ENCODE measurements at places on chromosomes 5 and 9.

DNA sequence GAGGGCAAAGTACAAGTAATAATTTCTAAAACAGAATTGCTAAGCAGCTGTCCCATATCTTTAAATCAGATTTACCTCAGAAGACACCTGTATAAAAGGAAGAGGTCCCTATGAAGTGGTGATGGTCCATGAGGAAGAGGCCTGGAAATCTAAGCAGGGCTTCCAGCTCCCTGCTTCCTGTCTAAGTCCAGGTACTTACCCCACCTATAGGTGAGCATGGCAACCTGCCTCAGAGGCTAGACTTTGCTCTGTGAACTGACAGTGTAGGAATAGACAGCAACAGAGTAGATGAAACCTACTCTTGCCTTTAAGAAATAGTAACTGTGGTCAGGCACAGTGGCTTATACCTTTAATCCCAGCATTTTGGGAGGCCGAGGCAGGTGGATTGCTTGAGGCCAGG lies 55.8 kb upstream of the ARRDC3 start:
- no peak for DNase-seq

DNA sequence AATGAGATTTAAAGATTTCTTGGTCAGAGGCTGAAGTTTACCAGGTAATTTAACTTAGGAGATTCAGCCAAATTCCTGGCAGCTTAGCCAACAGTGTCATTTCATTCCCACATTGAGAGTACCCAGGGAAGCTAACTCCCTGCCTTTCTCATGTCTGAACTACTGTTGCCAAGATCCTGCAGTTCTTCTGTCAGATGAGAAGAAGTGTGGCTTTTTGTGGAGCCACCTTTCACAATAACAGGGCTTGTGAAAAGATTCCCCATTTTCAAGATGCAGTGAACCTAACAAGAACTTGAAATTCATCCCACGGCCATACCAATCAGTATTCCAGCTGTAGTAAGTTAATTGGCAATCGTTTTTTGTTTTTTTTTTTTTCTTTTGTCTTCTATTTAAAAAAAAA lies 176.4 kb downstream of the XRCC4 start:
- no peak for DNase-seq

DNA sequence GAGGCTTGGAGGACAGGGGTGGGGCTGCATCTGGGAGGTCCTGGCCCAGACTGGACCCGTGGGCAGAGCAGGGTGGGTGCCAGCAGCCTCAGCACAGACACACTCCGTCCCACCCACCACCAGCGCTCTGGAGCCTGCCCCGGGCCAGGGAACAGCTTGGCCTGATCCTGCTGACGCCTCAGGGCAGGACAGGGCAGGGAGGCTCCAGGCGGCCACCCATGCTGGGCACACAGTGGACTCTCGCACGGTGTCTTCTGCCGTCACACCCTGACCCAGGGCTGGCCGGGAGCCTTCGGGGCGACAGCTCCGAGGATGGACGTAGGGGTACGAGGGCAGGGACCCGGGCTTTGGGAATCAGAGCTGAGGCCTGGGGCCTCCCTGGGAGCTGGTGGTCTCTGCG lies 8.2 kb upstream of the PTGDS start:
- no peak for DNase-seq

- DNase-seq: peak; percentile 24
Measured at GRCh38 chr5:96264047-96264446, 169.0 kb downstream of the PCSK1 start.

DNA sequence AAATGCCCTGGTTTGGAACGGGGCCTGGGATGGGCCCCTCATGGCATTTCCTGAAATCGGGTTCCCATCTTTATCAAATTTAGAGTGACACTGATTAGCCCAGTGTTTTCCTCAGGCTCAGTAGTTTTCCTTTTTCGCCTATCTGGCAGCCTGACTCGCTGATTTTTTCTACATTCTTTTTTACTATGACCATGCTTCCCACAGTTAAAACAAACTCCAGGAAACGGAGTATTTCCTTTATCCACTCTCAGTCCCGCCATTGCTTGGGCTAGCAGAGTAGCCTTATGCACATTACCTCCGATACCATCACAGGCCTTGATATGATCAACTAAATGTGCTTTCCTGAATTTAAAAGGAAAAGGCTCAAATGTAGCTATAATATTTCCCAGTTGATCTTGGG lies 5.5 kb downstream of the OR1Q1 start:
- no peak for DNase-seq

GRCh38 chr9:136090768-136091581 lies 4.1 kb downstream of the NACC2 start:
- DNase-seq: no peak

- no peak for DNase-seq
Measured at GRCh38 chr5:62315376-62316175, 9.6 kb downstream of the KIF2A start.

DNA sequence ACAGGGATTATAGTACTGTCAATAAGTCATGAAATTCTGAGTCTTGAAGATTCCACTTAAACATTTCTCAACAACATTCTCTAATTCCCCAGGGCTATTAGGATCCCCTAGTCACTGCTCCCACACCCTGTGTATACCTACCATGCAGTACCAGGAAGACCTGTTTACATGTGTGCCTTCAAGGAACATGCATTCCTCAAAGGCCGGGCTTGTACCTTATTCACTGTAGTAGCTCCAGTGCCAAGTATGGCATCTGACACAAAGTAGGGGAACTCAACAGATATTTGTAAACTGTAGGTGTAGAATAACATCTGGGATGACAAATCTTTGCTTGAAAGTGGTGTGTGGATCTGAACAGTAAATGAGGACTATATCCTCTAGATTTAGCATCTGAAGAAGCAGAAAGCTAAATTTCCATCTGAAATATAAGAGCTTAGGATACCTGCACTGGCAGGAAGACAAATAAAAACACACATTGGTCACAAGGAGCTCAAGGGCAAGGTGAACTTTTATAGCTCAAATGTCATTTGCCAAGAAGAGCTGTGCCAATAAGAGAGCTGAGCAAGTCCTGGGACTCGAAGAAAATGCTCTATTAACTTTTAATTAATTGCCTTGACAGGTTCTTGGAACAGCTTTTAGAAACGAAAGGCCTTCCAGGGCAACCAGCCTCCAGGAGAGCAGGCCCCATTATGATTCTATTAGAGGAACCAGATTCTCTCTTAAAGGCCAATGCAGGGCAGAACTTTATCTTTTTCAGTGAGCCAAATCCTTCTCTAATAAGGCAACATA lies 52.3 kb upstream of the MYOT start:
- no peak for DNase-seq

DNA sequence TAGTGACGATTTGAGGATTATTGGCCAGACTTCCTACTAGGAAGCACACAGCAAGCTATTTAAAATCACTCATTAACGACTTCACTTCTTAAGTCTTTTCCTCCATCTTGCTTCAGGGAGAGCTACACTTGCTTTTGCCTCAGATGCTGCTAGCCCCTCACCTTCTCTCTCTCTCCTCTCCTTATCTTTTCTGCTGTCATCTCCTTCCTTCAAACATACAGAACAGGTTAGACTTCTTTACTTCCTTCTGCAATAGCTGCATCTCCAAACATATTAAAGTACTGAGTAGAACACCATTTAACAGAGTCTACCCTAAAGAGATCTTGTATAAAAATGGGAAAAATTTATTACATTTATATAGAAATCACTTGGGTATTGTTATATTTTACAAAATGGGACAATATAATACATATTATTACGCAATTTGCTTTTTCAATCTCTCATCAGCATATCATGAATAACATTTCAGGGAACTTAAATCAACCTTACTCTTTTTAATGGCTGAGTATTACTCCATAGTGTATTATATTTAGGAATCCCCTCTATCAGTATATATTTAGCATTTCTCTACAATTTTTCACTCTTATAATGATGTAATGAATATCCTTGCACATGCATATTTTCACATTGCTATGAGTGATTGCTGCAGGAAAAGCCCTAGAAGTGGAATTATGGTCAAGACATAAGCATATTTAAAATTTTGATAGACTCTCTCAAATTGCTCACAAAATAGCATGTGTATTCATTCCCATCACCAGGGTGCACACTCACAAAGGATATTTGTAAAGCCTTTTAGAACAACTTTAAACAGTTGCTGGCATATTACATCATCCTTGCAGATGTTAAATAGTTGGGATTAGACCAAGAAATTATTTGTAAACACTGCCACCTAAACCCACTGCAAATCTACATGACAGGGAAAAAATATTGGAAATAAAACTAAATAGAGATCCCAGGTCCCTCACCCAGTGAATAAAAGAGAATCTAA lies 164.5 kb upstream of the NFIB start:
- peak; percentile 37 for DNase-seq

DNA sequence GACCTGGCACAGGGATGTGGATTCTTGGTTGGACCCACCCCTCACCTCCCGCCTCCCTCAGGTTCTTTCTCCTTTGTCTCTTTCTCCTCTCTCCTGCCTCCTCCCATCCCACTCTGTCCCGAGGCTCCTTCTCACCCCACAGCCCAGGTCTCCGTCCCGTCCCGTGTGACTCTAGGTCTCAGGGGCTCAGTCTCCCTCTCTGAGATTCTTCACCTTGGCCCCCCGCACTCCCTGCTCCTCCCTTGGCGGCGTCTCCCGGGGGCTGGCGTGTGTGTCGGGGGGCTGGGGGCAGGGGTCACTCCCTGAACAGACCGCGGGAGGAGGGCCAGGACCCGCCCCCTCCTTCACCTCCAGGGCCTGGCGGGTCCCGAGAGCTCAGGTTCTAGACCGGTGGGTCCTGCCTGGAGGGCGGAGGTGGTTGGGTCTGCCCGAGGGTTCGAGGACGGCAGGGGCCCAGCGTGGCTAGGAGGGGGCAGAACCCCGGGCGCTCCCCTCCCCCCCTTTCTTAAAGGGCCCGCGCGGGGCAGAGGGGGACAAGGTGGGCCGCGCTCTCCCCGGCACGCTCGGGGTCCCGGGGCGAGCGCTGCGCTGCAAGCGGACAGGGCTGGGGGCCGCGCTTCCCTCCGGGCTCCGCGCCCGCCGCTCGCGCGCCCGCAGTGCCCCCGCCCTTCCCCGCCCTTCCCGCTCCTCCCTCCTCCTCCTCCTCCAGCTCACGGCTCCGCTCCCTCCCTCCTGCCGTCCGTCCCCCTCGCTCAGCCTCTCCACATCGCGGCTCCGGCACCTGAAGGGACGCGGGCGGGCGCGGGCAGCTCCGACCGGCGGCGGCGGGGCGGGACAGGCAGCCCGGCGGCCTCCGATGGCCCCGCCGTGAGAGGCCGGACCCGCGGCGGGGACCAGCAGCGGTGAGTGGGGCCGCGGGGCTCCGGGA lies at the start of gene PSD2:
PSD2 (plus strand) TSS at position 735 of the 928 bp plus-strand sequence. CDS start 13,633 bp downstream, outside the sequence.
- DNase-seq: no peak

GRCh38 chr5:143673676-143674468 lies 138.1 kb upstream of the HMHB1 start:
- DNase-seq: peak; percentile 45

DNA sequence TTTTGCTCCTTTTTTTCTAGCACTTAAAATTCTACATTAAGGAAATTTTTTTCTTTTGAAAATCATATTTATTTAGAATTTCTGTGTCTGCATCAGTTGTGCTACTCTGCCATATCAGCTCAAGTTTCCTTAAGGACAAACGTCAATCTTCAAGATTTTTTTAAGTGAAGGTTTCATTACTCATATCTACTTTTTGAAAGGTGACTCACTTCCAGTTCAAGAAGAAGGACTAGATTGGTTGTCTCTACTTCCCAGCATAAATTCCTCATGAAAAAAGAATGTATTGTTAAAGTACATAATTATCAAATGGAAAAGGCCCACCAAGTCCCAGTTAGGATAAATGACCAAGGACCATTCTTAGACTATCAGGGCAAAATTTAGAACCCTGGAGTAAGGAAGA lies 626.5 kb downstream of the DMRTA1 start:
- DNase-seq: no peak

DNA sequence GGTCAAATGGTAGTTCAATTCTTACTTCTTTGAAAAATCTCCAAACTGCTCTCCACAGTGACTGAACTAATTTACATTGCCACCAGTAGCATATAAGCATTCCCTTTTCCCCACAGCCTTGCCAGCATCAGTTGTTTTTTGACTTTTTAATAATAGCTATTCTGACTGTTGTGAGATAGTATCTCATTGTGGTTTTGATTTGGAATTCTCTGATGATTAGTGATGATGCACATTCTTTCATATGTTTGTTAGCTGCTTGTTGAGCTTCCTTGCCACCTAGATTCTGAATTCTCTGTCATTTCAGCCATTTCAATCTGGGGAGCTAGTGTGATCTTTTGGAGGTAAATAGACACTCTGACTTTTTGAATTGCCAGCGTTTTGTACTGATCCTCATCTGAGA lies 24.0 kb downstream of the CDK20 start:
- DNase-seq: no peak

DNA sequence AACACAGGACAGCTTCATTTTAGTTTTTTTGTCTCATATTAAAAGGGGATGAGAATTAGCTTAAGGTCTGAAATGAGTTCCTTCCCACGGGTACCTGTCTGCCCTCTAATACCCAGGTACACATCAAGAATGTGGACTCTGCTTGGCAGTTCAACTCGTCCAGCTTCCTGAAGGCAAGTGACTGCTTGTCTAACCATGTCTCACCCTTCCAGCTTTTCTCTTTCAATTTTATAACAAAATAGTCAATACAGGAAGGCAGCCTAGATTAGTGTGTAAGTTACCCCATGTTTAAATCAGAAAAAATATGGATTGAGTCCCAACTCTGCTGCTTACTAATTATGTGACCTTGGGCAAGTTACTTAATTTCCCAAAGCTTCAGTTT lies 50.5 kb upstream of the C5orf46 start:
- no peak for DNase-seq

- DNase-seq: no peak
Measured at GRCh38 chr5:111337688-111338087, 113.5 kb downstream of the CAMK4 start.

DNA sequence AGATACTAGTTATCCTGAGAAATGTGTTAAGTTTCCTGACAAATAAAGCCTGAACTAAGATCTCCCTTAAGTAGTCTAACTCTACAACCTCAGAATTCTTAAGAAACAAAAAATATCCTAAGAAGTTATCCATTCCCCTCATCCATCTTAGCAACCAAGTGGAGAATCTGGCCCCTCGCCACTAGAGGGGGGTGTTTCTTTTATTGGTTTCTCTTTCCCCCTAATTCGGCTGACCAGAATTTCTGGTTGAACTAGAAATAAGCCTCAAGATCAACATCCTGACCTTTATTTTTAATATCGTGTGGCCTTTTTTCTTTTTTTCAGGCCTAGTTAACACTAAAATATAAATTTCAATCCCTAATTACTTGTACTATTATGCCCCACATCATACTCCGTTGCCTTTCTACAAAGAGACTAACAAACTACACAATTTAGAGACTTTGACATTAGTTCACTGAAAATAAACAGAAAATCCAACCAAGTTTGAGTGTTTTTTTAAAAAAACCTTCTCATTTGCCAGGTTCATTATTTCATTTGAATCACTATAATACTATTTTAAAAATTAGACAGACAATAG lies 14.3 kb upstream of the NR4A3 start:
- DNase-seq: peak; percentile 52

DNA sequence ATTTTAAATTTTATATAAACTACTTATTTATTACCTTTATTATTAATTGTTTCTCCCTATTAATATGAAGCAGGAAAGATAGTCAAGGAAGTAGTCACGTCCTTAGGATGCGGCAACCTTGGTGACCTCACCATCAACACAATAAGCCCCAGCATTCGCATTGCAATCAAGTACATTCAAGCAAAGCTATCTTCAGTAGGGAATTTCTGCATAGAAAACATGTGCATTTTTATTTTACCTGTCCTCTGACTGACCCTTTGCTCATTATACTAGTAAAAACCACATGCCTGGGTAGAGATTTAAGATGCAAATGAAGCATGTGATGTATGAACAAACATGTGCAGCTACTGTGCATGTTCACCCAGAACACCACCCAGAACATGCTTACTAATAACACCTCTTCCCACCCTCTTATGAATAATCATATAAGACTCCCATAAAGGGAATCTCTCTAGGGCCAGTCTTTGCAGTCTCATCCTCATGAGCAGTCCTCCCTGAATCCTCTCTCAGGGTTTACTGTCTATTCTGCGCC lies 869.6 kb downstream of the TAF11L14 start:
- no peak for DNase-seq
